ENCODE measurements at places on chromosomes 16 and 17.

GRCh38 chr17:52465407-52465806 lies 306.9 kb upstream of the CA10 start:
- no peak for DNase-seq

- no peak for DNase-seq
Measured at GRCh38 chr16:68233085-68233834, 2.7 kb downstream of the ESRP2 start.

- peak; percentile 90 for DNase-seq
Measured at GRCh38 chr17:38351412-38352222, at the start of gene SOCS7. SOCS7 (plus strand) TSS chr17:38351844; CDS start chr17:38352053, 209 bp downstream.

DNA sequence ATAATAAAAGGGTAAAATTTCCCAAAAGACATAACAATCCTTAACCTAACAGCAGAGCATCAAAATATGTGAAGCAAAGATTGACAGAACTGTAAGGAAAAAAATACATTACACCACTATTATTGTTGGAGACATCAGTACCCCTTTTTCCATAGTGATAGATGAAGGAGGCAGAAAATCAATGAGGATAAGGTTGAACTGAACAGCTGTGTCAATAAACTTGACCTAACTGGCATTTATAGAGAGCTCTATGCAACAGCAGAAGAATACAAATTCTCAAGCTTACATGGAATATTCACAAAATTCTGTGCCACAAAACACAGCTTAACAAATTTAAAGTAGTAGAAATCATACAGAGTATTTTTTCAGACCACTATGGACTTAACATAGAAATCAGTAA lies 195.0 kb upstream of the ELAC2 start:
- no peak for DNase-seq

DNA sequence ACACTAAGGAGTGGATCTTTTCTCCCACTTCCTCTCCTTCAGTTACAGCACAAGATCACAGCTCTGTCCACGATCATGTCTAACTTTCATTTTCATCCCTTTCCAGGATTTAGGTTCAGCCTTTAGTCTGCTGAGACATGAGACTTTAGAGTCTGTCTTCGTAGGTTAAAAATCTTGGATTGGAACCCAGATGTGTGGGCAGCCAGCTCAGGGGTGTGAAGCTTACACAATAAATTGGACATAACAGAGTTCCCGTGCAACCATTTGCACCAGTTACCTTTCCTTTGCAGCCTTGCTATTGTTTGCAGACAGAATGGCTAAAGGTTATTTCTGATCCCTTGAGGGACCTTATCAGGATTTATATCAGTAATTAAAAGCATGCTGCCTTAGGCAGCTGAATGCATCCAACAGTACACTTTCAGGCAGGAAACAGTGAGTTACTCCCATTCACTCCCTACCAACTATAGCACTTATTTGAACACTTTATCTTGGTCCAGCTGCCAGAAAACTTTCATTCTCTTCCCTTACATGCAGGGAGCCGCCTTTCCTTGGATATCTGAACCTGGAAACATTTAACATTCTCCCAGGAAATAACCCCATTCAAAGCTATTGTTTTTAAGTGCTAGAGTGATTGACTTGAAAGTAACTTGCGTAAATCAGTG lies 87.3 kb downstream of the TMEM100 start:
- no peak for DNase-seq

- no peak for DNase-seq
Measured at GRCh38 chr16:80705596-80705995, 98.8 kb downstream of the CDYL2 start.

DNA sequence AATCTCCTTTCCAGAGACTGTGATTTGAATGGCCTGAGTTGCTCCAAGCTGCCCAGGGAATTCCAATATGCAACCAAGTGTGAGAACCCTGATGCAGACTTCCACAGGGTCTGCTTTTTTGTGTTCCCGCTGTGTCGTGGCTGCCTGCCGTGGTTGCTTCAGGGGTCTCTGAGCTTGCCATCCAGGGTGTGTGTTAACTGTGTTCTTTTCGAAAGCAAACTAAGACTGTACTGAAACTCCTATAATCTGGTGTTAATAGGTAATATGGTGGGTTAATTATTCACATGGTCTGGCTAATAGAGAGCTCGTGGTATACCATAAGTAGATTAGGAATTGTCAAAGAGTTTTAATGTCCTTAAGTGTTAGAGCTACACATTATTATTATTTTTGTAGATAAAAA lies 20.7 kb downstream of the UBN1 start:
- no peak for DNase-seq

- DNase-seq = no peak
Measured at GRCh38 chr17:49914096-49914490, 54.9 kb upstream of the DLX4 start.

DNA sequence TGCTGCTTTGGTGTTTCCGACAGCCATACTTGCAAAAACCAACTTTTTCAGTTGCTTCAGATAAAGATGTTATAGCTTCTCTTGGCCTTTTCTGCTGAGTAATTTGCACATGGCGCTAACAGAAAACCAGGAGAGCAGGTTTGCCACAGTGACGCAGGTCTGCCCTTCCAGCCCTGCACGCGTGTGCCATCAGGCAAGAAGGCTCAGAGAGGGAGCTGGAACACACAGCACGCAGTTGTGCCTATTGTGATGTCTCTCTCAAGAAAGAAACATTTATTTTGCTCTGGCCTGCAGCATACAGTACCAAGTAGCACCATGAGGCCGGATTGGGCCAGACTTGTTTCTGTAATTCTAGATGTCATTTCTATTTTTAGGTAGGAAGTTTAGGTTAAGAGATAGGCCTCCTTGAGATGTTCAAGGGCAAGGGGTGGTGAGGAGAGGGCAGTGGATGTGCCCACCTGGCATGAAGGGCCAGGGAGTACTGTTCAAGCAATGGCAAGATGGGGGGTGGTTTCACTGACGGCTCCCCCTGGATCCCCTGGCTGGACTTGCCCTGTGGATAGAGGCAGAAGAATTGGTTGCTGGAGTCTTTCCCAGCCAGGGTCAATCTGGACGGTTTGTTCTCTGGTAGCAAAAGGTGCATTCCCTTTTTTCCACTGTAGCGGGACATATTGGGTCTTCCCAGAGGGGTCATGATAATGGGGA lies 1.9 kb downstream of the CBX2 start:
- no peak for DNase-seq

DNA sequence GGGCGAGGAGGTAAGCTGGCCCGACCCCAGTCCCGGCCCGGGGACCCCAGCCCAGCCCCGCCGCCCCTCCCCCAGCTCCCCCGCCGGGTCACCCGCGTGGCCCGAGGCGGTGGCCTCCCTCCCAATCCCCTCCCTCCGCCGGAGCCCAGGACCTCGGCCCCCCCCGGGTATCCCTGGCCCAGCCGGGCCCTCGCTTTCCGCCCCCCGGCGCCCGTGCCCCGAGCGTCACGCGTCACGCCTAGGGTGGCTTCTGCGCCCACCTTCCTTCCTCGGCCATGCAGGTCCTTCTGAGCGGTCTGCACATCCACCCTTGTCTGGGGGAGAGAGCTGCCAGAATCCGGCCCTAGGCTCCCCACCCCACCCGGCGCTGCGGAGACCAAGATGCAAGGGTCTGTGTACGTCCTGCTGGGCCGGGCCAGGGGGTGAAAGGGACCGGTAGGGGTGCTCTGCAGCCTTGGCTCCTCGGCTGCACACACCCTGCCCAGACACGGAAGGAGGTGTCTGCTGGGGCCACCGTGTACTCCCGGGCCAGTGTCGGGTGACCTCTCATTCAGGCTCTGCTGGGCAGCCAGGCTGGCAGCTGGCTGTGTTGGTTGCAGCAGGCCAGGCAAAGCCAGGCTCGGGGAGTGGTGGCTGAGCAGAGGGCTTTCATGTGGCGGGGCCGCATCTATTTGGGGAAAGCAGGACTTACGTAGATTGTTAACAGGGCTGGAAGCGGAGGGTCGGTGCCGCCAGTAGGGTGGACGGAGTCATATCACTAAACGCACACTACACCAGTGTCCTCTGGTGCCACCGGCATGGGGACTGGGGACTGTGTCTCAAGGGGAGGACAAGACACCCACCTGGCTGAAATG lies 754 bp downstream of the RAB11FIP4 start:
- DNase-seq = no peak

- no peak for DNase-seq
Measured at GRCh38 chr17:49708515-49709183, 885 bp upstream of the SLC35B1 start.

DNA sequence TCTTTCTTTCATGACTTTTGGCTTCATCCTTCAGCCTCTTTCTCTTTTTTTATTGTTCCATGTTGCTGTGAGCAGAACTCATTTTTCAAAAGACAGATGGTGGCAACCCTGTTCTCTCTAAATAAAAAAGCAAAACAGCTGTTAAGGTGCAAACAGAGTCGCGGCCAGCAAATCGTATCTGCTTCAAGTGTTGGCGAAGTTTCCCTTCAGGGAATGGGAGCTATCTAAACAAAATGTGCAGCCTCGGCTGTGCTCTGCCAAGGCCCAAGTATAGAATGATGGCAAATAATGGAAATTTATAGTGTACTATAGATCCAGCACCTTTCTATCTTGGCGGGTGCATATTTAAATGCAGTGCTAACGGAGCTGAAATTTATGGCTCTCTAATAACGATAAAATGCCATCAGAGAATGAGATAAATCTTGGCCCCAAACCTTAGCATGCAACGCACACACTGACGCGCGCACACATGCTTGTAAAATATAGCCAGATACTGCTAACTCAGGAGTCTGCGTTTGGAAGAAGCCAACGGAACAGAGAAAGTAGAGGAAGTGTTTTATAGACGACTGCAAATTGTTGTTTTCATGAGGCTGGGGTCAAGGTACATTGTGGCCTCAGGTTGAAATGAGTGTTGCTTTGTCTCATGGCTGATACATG lies 315.5 kb upstream of the RBFOX1 start:
- DNase-seq = no peak

- no peak for DNase-seq
Measured at GRCh38 chr16:24094660-24095059, 161.5 kb upstream of the CACNG3 start.

GRCh38 chr16:70417661-70418060 lies 21.2 kb downstream of the ST3GAL2 start:
- no peak for DNase-seq

- no peak for DNase-seq
Measured at GRCh38 chr16:5523829-5524228, 426.2 kb upstream of the EEF2KMT start.

DNA sequence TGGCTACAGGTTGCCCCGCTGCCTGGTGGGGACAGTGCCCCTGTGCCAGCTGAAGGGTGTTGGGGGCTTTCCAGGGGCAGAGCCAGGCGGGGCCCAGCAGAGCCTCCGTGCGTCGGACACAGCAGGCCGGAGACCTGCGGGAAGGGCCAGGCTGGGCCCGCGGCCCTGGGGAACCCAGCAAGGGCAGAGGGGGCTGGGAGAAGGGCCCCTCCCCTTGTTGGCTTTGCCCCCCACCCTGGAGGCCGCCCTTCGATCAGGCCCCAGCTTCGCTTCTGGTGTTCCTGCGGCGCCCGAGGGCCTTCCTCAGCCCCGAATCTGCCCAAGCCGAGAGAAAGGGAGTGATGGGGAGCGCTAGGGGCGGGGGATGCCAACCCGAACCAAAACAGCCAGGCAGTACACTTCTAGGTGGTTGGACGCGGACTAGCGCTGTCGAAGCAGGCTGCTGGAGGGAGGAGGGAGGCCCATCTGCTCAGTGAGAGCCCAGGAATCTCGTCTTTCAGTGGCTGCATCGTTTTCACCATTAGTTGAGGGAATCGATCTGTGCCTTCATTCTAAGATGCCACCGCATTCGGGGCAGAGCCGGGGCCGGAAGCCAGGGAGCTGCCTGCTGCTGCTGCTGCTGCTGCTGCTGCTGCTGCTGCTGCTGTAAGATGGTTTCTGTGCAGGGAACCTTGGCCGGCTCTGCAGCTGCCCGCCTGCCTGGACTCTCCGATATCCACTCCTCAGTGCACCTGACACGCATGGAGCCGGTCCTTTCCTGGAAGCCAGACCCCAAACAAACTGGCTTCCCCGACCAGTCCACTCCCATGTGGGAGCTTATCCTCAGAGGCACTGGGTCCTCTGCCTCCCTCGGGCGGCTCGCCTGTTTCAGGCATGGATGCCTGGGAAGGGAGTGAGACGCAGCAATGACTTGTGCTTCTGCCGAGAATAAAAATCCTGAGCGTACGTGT lies 1.7 kb downstream of the JPH3 start:
- DNase-seq = no peak

DNA sequence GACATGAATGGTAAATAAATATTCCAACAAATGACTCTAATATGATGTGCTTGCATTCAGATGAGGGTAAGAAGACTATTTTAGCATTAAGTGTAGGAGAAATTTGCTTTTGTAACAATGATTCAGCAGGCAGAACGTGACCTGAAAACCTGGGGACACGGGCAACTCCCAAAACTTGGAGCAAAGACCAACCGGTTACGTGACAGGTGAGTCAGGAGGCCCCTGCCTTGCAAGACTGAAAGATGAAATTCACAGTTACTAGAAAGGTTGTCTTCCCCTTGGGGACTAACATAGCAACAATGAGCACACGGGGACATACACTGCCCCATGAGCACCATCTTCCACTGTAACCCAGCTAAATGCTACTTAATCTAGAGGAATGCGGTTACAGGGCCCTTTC lies 33.5 kb upstream of the ERN1 start:
- no peak for DNase-seq

- no peak for DNase-seq
Measured at GRCh38 chr16:64132759-64133361, 989.0 kb downstream of the CDH11 start.

DNA sequence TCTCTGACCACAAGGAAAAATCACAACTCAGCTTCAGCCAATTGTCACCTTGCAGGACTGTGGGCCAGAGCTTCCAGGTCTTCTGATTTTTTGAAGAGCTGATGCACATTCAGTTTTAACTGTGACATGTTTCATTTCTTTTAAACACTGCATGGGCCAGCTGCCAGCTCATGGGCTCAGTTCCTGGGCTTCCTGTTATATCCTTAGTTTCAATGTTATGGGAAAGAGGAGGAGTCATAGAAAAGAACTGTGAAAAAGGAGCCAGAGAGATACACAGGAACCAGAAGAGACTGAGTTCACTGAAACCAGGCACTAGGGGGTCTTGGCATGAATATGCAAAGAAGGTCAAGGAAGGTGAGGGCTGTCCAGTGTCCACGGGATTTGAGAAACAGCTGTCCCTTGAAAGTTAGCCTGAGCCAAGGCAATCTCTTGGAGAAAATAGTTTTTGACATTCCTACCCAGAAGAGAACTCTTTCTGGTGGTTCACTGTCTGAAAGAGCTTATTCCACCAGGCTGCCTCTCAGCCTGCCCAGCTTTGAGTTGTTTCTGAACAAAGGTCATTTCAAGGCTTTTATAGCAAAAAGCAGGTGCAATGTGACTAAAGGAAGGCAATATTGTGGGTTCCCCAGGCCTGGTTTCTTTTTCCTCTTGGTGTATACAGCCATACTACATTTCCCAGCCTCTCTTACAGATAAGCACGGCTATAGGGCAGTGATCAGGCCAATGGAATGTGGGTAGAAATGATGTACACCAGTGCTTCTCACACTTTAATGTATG lies 10.5 kb downstream of the PDILT start:
- DNase-seq = no peak
